GM12865 (cell line): ENCODE measurements at places on chromosomes 6 and 20.
A peak's percentile ranks its signal among the peaks of the same experiment; 100 is the strongest.

DNA sequence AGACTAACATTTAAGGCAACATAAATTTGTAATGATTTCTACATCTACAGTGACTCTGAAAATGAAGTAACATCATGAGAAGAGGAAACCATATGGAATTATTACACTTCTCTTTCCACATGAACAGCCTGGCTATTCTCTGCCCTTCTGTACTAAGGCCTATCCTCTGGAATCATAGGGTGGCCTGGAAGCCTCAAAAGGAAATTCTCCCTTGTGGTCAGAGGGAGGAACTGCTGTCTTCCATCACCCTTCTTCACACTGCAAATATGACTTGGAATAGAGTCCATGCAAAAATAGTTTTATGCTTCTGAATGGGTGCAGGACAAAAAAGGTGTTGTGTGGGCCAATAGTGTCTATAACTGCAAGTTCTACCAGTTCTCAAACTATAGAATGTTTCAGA, 44.6 kb upstream of the SH3BGRL2 start:
- no peak for DNase-seq

DNA sequence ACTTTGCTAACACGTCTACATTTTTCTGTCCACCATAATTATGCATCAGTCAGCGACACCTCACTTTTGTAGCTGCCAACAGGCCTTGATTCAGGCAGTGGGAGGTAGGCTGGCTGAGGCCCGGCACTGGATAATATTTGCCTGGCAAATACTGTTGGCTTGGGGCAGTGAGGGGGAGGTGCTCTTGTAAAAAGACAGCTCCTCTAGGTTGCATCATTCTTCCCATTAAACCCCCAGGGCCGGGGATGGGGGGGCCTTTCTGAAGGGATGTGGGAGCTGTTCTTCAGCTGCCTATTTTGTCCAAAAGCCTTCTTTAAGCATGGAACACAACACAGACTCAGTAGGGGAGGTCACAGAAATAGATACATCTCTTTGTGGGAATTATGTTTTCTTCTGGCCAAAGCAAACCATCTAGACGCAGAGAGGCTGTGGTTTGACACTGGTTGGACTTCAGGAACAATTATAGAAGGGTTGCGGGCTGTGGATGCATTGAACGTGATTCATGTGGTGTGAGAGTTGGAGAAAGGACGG, 338.3 kb upstream of the NT5E start:
- DNase-seq, result no peak

DNA sequence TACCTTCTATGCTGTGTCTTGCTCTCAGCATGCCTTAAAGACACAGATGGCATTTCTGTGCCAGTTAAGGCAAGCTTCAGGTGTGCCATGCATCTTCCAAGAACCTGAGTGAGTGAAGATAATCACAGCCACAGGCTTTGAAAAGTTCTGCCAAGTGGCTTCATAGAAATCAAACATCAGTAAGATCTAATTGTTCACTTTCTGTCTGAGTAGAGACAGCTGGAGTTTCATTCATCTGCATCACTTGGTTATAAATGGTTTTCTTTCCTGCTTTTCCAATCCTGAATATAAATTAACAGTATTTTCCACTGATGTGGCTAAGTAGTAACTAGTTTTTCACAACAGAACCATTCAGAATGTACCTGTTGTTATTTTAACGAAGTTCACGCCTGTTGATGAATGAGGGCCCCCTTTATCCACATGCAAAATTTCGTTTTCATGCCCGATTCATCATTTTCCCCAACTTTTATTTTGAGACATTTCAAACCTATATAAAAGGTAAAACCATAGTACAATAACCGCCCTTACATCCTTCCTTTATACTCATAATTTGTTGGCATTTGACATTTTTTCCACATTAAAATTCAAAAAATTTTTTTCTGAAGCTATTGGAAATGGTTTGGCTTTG, 38.6 kb upstream of the KCNG1 start:
- DNase-seq, result no peak

DNA sequence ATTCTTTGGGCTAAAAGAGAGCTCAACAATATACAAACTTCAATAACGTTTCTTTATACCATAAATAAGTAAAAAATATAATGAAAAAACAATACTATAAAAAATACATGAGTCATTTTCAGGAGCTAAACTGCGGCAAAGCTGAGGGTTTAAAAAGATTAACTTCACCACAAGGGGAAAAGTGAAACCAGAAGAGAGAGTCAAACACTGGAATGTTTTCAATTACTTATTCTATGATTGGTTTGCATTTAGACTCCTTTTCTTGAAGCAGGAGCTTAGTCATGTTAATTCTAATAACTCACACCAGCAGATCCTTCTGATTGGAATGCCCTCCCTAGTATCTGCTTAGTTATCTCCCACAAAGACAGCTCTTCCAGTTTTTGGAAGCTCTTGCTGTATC, 627.3 kb downstream of the UTRN start:
- no peak for DNase-seq

DNA sequence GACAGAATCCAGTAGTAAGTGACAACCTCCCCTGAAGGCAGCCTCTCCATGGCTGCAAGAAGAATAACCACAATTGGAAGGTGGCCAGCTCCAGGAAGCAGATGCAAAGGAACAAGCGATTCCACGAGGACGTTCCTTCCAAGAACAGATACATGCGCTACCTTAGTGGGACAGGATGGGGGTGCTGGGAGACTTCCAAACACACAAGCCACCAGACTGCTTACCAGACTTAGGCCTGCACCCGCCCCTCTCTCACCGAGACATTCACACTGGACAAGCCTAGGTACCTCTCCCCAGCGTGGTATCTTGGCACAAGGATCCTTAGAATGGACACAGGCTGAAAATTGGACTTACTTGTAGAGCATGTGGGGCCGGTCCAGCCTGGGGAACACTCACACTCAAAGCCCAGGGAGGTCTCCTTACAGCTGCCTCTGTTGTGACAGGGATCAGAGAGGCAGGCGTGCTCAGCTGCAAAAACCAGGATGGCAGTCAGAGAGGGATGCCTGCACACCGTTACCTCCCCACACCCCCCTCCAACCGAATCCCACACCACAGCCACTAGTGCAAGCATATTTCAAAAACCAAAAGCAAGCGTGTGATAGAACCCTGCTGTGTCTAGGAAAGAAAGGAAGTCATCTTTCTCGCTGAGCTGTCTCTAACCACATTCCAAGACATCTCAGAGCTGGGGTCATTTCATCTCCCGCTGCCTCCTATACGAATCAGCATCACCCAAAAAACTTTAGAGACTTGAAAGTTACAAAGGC, 22.4 kb downstream of the JAG1 start:
- no peak for DNase-seq

DNA sequence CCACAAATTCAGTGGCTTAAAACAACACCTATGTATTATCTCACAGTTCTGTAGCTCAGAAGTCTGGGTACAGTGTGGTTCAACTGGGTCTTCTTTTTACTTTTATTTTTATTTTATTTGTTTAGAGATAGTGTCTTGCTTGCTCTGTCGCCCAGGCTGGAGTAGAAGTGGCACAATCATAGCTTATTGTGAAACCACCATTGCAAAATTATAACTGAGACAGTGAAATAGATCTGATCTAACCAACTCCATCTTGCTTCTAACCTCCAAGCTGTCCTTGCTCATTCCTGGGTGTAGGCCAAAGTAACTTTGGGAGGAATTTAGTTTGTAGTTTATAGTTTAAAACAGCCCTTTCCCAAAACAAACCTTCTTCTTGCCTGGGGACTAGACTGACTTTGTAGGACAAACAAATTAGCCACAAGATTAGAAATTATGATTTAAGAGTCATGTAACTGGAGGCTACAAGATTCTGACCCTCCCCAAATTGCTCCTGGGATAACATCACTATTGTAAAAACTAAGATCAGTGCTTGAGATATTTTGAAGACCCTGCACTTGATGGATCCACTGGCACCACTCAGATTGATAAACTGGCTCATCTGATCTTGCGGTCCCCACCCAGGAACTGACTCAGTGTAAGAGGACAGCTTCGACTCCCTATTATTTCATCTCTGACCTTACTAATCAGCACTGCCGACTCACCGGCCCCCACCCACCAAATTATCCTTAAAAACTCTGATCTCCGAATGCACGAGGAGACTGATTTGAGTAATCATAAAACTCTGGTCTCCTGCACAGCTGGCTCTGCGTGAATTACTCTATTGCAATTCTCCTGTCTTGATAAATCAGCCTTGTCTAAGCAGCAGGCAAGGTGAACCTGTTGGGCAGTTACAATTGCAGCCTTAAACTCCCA, 193.4 kb upstream of the CDYL start:
- no peak for DNase-seq

DNA sequence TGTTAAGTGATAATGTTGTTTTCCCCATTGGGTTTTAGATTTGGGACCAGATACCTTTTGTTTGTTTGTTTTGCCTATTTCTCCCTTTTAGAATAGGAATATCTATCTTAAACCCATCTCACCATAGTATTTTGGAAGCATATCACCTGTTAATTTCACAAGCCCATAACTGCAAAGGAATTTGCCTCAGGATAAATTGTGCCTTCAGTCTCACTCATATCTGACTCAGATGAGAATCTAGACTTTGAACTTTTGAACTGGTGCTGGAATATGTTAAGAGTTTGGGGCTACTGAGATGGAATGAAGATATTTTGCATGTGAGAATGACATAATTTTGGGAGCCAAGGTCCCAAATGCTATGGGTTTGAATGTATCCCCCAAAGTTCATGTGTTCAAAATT, 607.4 kb downstream of the HACE1 start:
- DNase-seq, result no peak

DNA sequence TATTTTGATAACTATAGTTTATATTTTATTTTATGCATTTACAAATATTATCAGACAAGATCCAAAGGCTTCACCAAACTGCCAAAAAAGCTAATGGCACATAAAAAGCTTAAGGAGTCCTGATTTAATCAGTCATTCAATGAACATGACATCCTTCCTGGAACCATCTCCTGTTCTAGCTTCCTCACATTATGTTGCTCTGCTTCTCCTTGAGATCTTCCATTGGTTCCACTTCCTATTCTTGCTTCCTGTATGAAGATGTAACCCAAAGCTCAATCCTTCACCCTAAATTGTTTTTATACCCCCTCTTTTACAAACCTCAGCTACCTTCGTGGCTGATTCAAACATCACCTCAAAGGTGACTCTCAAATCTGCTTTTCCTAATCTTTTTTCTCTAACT, 4.5 kb upstream of the BRD2 start:
- no peak for DNase-seq

DNA sequence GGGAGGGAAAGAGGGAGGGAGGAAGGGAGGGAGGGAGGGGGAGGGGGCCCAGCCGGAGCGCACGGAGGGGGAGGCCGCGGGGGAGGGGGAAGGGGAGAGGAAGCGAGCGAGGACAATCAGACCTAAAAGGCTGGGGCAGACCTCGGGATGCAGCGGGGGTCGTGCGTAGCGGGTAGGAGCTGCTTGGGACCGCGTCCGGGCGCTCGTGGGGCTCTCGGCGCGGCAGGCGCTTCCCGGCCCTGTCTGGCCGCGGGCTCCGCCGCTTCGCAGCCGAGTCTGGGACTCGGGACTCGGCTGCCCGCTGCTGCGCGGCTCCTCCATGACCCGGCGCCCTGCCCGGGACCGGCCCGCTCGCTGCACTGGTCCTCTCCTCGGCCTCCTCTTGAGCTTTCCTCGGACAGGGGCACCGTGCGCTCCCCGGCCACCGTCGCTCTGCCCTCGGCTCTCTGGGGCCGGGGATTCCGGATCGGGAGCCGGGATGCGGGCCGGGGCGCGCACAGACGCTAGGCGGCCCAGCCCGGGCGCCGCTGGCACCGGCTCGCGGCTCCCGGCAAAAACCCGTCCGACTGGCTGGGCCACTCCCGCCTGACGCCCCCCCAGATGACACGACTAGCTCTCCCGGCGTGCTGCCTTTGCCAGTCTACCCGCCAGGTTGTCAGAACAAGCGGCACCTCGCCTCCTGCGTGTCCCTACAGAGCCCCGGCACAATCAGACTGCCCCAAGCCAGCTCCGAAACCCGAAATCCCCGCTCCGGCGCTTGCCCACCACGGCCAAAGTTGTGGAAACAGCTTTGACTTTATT, 2.2 kb downstream of the TFAP2A start:
- DNase-seq, result peak; percentile 49

DNA sequence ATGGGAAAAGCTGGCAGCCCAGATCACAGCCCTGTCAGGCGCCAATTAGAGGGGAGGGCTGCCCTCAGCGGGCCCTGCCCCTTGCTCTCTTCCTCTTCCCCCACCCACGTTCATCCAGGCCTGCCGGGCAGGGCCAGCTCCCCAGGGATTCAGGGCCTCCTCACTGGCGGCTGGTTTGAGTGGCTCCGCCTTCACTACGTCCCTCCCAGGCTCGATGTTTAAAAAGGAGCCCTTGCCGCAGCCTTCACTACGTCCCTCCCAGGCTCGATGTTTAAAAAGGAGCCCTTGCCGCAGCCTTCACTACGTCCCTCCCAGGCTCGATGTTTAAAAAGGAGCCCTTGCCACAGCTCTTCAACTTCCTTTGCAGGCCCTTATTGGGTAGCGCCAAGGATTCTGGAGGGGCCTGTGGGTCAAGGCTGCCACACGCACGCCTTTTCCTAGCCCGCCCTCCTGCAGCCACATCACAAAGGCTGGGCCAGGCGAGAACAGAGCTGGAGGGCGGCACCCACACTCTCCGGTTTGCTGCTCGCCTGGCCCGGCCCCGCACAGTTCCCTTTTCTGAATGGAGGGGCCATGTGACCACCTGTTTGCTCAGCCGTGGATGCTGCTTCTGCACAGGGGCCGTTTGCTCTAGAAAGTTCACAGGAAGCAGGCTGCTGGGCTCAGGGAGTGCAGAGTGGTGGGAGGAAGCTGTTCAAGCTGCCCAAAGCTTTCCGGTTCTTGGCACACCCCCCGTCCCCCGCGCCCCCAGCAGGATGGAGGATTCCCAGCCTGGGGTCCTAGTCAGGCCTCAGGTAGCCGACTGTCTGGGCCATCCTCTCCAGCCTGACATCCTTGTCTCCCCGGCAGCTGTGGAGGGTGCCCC, 1.6 kb downstream of the SLC17A9 start:
- peak; percentile 93 for DNase-seq

GRCh38 chr6:165082636-165083035, 226.8 kb downstream of the C6orf118 start:
- no peak for DNase-seq

DNA sequence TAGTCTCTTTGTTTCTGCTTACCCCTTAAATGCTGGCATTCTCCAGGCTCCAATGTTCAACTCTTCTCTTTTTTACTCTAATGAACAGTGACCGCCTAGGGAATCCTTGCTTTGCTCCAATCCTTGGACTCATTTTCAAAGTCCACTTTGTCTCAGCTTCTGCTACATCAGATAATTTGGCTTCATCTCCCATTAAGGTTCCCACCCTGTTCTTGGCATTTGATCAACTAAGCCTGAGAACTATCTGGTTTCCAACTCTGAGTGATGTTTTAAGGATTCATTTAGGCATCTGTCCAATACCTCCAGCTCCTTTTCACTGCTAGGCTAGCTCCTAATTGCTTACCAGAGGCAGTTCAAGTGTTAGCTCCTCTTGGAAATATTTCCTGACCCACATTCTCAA, 64.9 kb downstream of the ME1 start:
- DNase-seq, result no peak

DNA sequence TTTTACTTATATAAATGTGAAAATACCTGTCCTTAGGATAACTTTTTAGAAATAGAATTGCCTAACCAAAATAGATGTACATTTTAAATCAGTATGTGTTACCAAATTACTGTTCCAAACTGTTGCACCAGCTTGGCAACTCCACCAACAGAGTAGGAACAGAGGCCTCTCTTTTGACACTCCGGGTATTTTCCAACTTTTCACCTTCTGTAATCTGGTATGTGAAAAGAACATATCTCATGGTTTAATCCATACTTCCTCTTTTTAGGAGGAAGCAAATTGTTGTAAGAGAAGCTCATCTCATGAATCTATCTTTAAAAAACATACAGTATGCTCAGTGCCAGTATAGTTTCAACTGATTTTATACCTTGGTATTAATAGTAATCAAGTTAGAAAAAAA, 24.9 kb downstream of the RNF144B start:
- DNase-seq, result no peak

- peak; percentile 64 for DNase-seq
Observed at GRCh38 chr20:2005831-2006426, 12.1 kb upstream of the PDYN start.
